MG63 (cell line): ENCODE measurements at places on chromosomes 3 and 15. TPM values are rescaled to one million over a fixed set of nuclear protein-coding genes. Genes with fewer than 3 reads are reported as not detected.

Gene TMIE
- total RNA-seq: not detected in 2 replicates

Gene TLR9
- total RNA-seq: not detected in 2 replicates

Gene SLCO2A1
- 0.02 and 0.72 TPM in 2 replicates for total RNA-seq

- DNase-seq: no peak
Measured at GRCh38 chr15:60939389-60939788, 289.7 kb downstream of the RORA start.

DNA sequence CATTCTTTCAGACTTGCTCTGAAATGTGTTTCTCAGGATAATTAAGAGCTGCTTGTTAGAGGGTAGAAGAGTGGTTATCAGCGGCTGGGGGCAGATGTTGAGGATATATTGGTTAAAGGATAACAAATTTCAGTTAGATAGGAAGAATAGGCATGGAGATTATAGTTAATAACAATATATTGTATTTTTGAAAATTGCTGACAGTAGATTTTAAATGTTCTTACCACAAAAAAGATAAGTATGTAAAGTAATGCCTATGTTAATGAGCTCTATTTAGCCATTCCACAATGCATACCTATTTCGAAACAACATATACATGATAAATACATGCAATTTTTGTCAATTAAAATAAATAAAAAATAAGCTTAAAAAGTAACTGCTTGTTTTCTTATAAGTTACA is 123.3 kb downstream of the SERPINI1 start:
- DNase-seq: no peak

GRCh38 chr3:155989536-155989935 is 119.1 kb downstream of the GMPS start:
- DNase-seq: no peak

DNA sequence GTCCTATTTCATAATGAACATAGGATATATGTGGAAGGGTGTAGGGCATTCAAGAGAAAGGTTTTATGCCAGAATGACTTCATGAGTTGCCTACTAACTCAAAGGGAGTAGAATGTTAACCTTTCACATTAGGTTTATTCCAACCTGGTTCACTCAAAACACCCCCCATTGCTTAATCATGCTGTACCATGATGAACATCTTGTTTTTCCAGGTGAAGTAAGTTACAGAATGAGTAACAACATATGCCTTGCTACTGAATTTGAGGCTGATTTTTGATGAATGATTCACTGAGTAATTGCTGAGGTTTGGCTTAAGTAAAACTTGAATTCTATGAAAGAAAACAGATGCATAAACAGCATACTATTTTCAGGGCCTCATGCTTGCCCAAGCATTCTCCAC is 5.9 kb upstream of the CLDN16 start:
- DNase-seq: no peak

- DNase-seq: peak; percentile 60
Measured at GRCh38 chr15:41940441-41940857, 31.9 kb downstream of the EHD4 start.

DNA sequence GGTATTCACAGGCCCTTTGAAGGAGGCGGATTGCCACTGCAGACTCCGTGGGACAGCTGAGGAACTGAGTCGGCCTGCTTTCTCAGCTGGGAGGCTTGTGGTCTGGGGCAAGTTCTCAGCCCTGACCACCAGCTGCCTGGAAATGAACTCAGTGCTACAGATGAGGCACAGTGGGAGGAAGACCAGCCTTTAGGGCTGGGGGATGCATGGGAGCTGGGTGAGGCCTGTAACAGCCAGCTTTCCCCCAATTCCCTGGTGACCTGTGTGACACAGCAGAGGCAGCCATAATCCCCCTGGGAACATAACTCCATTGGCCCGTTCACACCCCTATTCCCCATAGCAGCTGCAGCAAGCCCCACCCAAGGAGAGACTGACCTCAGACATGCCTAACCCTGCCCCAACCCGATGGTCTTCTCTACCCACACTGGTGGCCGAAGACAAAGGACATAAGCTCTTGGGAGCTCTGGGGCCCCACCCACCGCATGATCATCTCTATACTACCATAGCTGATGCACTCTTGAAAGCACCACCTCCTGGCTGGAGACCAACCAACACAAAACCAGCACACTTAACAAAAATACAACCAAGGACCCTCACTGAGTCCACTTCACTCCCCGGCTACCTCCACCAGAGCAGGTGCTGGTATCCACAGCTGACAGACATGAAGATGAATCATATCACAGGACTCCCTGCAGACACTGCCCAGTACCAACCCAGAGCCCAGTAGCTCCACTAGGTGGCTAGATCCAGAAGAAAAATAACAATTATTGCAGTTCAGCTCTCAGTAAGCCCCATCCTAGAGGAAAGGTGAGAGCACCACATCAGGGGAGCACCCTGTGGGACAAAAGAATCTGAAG is 24.9 kb downstream of the ZMAT3 start:
- DNase-seq: no peak

Gene DRD3
- total RNA-seq: not detected in 2 replicates

DNA sequence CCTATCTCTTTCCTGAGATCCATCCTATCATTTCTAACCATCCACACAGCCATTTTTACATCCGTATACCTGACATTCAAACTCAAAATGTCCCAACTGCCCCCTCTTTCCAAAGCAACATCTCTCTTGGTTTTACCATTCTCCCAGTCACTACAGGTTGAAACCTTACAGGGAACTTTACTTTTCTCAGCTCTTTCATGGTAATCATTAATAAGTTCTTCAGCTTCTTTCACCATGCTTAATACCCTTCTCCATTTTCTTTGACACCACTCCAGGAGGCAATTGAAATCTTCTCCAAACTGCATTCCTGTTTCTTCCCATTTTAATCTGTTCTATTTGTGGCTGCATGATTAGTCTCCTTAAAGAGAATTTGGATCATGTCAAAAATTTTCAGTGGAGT is 352.5 kb downstream of the GAP43 start:
- no peak for DNase-seq

Gene KNG1
- not detected in 2 replicates for total RNA-seq

Gene KCNAB1
- total RNA-seq: not detected in 2 replicates

DNA sequence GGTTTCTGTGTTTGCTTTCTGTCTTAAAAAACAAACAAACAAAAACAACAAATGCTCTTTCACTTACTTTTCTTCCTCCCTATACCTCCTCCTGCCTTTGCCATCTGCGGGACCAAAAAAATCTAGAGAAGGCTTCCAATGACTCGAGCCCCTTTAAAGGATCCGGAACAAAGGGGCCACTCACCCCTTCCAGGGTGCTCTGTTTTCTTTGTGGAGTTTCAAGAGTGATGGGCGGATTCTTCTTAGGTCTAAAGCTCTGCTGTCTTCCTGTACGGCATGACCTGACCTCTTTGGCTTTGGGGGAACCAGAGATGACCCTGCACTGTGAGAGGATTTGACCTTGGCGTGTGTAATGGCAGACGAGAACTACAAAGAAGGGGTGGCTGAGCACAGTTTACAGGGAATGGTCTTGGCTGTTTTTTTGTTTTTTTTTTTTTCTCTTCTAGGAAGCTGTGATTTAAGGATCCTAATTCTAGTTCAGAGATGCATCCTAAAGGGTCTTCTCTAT is 2.2 kb upstream of the MUC20 start:
- DNase-seq: no peak

- no peak for DNase-seq
Measured at GRCh38 chr3:56694867-56695683, 12.0 kb upstream of the TASOR start.

Gene SLC28A1
- not detected in 2 replicates for total RNA-seq
